ENCODE measurements at places on chromosomes 4 and X.

DNA sequence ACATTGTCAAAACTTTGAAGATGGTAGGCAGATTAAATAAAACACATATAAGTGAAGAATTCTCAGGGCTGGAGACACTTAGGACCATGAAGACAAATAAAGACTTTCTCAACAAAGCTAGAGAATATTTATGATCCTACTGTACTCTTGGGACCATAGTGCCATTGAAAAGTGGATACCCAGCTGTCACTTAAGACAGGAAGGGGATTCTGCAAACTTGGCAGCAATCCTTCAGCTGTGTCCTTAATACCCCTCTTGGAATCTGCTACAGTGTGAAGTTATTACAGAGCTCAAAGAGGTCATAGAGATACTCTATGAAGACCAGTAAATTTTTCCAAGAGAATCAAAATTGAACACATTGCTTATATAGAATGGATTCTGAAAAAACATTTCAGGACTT lies 24.3 kb downstream of the PDE5A start:
- DNase-seq, result no peak

DNA sequence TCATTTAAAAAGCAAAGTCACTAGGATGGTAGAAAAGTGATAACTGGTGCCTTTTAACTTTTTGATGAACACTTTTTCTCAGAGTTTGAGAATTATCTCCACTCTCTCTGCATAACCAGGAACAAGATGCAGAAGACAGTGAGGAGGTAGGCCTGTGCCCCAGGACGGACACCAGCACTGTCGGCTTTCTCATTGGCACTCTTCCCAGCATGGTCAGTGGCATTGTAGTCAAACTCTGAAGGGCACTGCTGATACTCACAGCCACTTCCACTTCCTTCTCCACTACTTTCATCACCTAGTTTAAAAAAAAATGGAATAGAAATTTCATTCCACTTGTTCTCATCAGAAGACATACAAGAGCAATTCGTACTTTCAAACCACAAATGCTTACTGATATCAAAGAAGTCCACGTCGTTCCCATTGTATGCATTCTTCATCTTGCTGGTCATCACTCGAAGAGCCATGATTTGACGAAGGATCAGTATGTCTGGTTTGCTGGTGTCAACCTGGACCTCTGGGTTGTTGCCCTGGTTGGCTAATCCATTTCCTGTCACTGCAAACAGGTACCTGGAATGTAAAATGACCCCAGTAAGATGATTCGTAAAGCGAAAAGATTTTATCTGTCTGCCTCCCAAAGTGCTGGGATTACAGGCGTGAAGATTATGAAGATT lies 84.8 kb upstream of the TFDP3 start:
- DNase-seq, result no peak

GRCh38 chr4:6703786-6704185 lies 5.9 kb downstream of the MRFAP1L1 start:
- no peak for DNase-seq

DNA sequence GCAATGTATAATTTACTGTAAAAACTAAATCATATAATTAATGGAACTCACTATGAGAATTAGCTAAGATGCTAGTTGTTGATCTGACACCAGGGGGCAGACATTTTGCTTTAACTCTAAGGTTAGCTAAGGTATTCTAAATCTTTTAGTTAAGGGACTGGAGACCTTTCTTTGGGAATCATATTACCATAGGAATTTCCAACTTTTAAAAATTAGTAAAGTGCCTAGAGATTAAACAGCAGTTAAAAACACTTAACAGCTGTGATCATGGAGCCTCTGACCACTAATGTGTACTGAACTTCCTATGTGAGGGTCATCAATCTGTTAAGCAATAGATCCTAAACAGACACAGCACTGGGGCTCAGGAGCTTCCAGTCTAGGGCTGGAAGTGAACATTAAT lies 226.6 kb downstream of the NSUN7 start:
- DNase-seq, result no peak

GRCh38 chr4:7003879-7004240 lies 39.3 kb upstream of the TADA2B start:
- no peak for DNase-seq
